ENCODE measurements at places on chromosomes 4 and X.
A peak's percentile ranks its signal among the peaks of the same experiment; 100 is the strongest.

DNA sequence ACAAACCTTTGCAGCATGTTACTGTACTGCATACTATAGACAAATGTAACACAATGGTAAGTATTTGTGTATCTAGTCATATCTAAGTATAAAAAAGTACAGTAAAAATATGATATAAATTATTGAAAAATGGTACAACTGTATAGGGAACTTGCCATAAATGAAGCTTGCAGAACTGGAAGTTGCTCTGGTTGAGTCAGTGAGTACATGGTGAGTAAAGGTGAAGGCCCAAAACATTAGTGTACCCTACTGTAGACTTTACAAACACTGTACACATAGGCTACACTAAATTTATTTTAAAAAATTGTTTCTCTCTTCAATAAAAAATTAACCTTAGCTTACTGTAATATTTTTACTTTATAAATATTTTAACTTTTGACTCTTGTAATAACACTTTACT, 25.8 kb downstream of the SPIN3 start:
- no peak for DNase-seq

DNA sequence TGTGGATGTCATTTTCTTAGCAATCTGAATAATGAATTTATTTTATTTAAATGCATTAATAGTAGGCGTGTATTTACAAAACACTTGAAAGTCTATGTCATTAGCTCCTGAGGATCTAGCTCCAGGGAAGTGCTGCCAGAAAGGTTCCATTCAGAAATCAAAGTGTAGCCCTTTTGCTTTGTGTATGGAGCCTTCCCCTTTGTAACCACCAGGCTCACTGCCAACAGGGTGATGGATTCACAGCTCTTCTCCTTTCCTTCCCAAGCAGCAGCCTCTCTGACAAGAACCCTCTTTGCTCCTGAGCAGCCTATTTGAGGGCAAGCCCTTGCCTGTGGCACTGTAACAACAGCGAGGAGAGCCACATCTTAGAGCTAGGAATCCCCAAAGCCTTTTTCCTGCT, 286.0 kb upstream of the RASGEF1B start:
- no peak for DNase-seq

DNA sequence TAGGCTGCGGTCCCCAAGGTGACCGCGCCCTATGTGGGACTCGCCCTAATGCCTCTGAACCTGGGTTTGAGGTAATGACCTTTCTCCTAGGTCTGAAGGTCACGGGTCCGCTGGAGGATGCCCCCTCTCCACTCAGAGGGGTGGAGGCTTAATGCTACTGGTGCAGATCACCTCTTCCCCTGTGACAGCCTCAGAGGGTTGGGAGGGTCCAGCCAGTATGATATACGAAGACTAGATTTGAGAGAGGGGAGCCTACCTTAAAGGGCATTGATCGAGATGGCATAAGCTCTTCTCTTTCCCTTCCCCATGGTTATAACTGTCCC, 1.0 kb downstream of the SLC25A5 start:
- no peak for DNase-seq

- no peak for DNase-seq
Observed at GRCh38 chr4:18106620-18107019, 85.1 kb upstream of the LCORL start.

- peak; percentile 84 for DNase-seq
Observed at GRCh38 chr4:110970642-110971041, 347.8 kb upstream of the PITX2 start.

DNA sequence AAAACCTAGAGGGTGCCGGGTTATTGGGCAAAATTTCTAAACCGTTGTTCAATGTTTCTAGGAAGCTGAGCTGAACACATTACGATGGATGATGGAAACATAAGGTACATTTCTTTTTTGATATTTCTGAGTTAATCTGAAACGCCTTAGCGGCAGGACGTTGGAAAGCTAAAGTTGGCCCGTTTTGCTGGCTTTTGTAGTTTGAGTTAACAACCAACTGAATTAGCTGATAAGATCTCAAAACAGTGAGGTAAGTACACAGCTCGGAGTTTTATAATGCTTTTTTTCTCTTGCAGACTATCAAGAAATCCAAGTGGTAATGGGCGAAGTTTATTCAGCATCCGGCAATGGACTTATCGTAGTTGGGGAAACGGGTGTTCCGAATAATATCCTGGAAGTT, 73.5 kb downstream of the PRSS12 start:
- no peak for DNase-seq

- no peak for DNase-seq
Observed at GRCh38 chr4:55378617-55379467, 16.9 kb upstream of the TMEM165 start.

- no peak for DNase-seq
Observed at GRCh38 chr4:152266831-152267480, 268.9 kb downstream of the FBXW7 start.

Data from amniotic epithelial cell (primary cell).